ENCODE measurements at places on chromosomes 1 and 21. TPM values are rescaled to one million over a fixed set of nuclear protein-coding genes. Genes with fewer than 3 reads are reported as not detected.

LPAR3 gene
- total RNA-seq, result 0.18 TPM

- peak; percentile 80 for DNase-seq
Observed at GRCh38 chr1:206864939-206865671, at the start of gene IL20. Gene IL20 (plus strand): TSS chr1:206865623. CDS start chr1:206865853, 230 bp downstream.

DNA sequence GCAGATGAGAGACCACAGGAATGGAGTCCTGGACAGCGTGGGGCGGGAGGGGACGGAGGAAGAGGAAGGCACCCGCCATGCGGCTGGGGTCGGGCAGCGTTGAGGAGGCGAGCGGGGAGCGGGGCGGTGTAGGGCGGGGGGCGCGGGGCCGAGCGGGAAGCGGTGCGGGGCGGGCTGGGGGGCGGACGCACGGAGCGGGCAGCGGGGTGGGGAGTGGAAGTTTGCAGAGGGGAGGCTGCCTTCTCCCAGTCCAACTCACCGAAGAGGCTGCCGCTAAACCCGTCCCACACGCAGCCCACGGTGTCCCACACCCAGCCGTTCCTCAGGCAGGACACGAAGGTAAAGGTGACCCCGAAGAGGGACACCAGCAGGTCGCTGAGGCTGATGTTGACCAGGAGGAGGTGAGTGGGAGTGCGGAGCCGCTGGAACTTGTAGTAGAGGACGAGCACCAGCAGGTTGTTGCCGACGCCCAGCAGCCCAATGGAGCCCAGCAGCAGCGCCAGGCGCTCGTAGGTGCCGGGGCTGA, 483 bp downstream of the CHML start:
- no peak for DNase-seq

GRCh38 chr1:227372726-227373130, 54.4 kb upstream of the CDC42BPA start:
- peak; percentile 72 for DNase-seq

GRCh38 chr1:178278916-178279686, 185.2 kb downstream of the RASAL2 start:
- no peak for DNase-seq

FAAH gene
- total RNA-seq, result not detected

GRCh38 chr1:64530969-64531692, 61.2 kb downstream of the CACHD1 start:
- no peak for DNase-seq

MANEAL gene
- total RNA-seq, result 0.28 TPM

DNA sequence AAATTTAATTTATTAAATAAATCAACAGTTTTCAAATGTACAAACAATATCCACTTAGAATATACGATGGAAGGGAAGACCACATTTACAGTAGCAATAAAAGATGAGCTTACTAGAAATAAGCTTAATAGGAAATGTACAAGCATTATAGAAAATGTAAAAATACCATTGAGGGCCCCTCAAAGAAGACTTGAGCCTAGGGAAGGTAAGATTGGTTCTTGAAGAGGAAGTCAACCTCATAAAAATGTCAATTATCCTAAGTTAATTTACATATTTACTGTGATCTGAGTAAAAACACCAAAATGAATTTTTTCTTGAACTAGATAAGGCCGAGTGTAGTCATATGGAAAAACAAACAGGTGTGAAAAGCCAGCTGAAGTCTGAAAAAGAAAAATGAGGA, 39.7 kb upstream of the TRIM67 start:
- DNase-seq, result no peak

- DNase-seq, result peak; percentile 95
Observed at GRCh38 chr1:183191833-183192232, 5.8 kb downstream of the LAMC2 start.

GRCh38 chr1:68320349-68320748, 88.0 kb upstream of the WLS start:
- no peak for DNase-seq

KIF17 gene
- total RNA-seq, result 4.5 TPM

GRCh38 chr1:205542367-205542766, 37.9 kb downstream of the CDK18 start:
- no peak for DNase-seq

CLCA1 gene
- total RNA-seq, result not detected

Data from IMR-90 (cell line).